Endothelial cell of umbilical vein (primary cell): ENCODE measurements at places on chromosomes 2 and 18.

- no peak for DNase-seq
Observed at GRCh38 chr2:239283961-239284795, 116.6 kb downstream of the HDAC4 start.

- peak; percentile 63 for DNase-seq
Observed at GRCh38 chr18:34342960-34343359, 118.2 kb upstream of the NOL4 start.

DNA sequence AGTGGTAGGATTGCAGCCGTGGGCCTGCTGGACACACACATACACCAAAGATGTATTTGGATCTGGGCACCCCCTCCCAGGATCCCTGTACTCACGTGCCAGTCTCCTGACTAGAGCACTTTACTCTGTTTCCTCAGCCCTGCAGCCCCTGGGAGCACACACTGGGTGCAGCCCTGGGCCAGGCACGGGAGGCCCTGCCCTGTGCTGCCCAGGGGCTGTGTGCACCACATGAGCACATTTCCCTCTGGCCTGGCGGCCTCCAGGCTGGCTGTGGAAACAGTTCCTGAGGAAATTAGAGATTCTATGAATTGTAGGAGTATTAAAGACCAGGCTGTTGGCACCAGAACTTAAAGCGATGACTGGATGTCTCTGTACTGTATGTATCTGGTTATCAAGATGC is 45.4 kb downstream of the BCL2L11 start:
- no peak for DNase-seq

DNA sequence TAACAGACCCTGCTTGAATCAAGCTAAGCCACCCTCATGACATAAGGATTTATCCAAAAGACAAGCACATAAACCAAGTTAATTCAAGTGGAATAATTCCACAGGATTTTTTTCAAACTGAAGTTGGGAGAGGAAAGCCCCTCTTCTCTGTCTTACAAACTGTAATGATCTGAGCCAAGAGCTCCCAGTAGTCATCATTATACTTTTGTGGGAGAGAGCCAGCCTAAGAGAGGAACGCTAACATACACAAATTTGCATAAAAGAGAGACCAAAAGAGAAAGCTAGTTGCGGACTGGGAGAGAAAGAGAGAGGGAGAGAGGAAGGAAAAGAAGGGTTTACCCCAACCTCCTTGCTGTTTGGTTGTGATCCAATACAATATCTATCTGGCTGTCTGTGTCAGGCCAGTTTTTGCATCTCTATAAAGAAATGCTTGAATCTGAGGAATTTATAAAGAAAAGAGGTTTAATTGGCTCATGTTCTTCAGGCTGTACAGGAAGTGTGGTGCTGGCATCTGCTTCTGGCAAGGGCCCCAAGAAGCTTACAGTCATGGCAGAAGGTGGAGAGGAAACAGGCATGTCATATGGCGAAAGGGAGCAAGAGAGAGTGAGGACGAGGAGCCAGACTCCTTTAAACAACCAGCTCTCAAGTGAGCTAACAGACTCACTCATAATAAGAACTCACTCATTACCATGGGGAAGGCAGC is 20.8 kb upstream of the PUM2 start:
- no peak for DNase-seq

GRCh38 chr2:159290289-159290907 is 3.9 kb upstream of the WDSUB1 start:
- DNase-seq, result peak; percentile 9

DNA sequence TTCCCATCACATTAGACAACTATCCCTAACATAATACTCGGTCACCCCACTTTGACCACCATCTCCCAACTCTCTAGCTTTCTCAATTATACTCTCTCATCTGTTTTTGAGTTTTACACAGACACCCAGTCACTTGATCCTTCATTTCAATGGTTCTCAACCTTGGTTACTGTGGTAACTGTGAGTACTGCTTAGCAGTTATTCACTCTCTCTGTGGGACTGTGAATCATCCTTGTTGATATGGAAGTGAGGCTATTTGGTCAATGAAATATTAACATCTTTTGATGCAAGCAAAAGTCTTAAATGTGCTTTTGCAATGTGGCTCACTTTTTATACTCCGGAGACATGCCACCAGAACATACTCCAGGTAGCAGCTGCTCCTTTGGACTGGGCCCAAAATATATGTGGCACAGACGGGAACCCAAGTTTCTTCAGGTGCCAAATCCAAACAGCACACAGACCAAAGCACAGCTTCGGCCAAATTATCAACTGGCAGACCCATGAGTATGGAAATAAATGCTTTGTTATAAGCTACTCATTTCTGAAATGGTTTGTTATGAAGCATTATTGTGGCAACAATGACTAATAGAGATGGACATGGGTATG is 75.0 kb upstream of the SLC25A52 start:
- no peak for DNase-seq

GRCh38 chr2:61928826-61929461 is 23.5 kb downstream of the COMMD1 start:
- DNase-seq, result no peak

DNA sequence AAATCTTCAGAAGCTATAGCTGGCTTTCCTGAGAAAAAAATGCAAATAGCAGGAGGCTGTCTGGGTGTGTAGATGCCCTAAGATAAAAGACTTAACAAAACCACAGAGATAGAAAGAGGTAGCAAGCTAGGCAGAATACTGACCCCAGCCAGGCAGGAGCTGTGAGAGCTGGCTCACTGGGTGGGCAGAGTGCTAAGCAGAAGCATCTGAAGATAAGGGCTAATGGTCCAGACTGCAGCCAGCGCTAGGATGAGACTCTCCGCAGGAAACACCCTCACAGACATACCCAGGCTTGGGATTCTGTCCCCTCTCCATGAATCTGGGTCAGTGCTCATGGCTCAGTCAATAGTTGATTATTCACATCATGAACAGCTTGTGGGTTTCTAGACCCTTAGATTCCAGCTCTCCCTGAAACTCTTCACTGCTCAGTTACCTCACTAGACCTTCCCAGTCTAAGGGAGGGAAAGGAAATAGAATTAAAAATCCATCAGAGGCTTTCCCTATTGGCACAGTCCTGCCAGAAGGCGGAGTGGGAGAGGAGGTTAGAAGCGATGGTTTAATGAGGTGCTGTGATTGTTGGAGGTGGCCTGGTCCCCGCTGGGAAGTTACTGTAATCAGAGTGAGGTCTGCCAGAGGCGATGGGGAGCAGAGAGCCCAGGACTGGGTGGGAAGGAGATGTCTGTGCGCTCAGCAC is 21.4 kb upstream of the CCBE1 start:
- DNase-seq, result no peak

DNA sequence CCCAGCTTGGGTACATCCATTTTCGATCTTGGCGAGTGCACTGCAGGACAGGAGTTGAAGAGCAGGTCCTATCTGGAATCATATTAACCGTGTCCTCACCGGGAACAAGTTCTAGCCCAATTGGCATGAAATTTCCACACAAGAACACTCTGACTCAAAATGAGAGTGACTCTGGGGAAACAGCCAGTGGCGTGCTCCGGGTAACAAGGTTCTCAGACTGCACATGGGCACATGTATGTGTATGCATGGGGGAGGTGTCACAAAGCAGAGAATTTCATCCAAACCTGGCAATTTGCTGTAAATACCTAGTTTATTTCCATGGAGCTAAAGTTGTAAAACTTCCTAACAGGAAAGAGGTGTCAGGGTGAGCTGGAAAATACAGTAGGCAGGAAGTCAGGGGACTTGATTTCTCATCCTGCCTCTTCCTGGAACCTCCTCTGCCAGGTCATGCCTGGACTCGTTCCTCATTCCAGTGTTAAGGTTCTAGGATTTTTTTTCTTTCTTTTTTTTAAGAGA is 1.7 kb downstream of the TUBB6 start:
- peak; percentile 68 for DNase-seq

- peak; percentile 42 for DNase-seq
Observed at GRCh38 chr18:32469691-32470459, 807 bp downstream of the GAREM1 start.

GRCh38 chr2:56287974-56288373 is 104.2 kb downstream of the CCDC85A start:
- peak; percentile 20 for DNase-seq

GRCh38 chr2:232666051-232666805 is 30.9 kb upstream of the GIGYF2 start:
- DNase-seq, result no peak

DNA sequence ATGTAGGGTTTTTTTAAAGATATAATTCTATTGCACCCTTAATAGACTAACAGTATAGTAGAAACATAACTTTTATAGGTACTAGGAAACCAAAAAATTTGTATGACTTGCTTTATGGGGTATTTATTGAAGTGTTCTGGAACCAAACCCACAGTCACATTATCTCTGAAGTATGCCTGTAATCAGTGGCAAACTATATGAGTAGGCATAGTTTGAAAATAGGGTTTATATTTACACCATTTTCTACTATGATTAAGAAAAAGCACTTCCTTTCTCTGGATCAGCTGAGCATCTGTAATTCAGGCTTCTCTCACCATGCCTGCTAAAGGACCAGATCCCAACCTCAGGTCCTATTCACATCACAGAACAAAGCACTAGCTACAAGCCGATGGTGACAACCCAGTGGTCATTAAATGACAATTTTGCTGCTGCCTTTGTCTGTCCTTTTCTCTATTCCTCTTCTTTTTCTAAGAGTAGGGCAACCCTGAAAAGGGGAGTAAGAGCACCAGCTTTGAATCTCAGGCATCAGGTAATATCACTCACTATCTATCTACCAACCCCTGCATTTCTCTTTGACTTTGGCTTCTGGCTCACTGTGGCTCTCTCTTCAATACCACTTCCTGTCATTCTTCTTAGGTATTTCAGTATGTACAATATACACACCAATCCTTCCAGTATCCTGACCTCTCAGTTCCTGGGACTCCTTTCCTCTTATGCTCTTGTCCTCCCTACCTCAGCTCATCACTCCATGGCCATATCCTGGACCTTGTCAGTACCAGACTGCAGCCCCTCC is 14.4 kb downstream of the NEMP2 start:
- no peak for DNase-seq

GRCh38 chr2:118925476-118925875 is 16.5 kb upstream of the MARCO start:
- no peak for DNase-seq

- DNase-seq, result no peak
Observed at GRCh38 chr2:133433455-133434451, 134.5 kb downstream of the NCKAP5 start.

DNA sequence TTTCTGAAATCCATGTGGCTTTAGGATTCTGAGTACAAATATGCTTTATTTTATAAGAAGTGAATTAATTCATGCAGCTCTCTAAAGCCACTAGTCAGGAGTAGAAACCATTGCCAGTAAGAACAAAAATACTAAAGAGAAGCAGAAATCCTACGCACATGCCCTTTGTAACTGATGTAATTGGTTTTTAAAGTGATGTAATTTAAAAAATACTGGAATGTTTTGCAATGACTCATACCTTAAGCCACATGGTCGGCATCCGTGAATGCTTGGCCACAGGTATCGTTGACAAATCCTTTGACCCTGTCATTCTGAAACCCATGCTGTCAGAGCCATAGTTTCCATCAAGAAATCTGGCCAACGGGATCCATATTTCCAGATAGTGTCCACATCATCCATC is 213.3 kb downstream of the ACKR3 start:
- peak; percentile 46 for DNase-seq

GRCh38 chr18:22504251-22505030 is 86.7 kb upstream of the CTAGE1 start:
- no peak for DNase-seq

GRCh38 chr2:190352668-190353536 is 9.5 kb downstream of the INPP1 start:
- DNase-seq, result no peak

GRCh38 chr18:48409591-48410094 is 460 bp upstream of the ZBTB7C start:
- DNase-seq, result peak; percentile 12

- DNase-seq, result no peak
Observed at GRCh38 chr2:217766356-217766755, 236.4 kb downstream of the TNS1 start.

- no peak for DNase-seq
Observed at GRCh38 chr2:134336921-134337320, 83.0 kb downstream of the MGAT5 start.

GRCh38 chr2:182359027-182359989 is 67.5 kb downstream of the PDE1A start:
- peak; percentile 26 for DNase-seq

DNA sequence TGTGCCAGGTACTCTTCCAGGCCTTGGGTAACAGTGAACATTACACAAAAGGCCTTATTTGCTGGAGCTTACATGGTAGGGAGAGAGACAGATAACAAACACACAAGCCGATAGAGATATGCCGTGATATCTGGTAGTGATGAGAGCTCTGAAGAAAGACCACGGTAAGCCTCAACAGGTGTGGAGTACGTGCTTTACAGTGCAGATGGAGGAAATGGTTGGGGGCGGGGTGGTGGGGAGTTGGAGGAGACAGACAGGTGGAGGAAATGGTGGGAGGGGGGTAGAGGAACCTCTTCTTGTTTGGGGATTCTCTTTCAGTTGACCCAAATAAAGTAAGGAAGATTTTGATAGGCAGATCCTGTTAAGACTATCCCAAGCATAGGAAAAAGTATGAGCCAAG is 141.1 kb upstream of the ALPP start:
- no peak for DNase-seq

GRCh38 chr2:159515441-159515840 is 100.9 kb downstream of the BAZ2B start:
- DNase-seq, result peak; percentile 8

DNA sequence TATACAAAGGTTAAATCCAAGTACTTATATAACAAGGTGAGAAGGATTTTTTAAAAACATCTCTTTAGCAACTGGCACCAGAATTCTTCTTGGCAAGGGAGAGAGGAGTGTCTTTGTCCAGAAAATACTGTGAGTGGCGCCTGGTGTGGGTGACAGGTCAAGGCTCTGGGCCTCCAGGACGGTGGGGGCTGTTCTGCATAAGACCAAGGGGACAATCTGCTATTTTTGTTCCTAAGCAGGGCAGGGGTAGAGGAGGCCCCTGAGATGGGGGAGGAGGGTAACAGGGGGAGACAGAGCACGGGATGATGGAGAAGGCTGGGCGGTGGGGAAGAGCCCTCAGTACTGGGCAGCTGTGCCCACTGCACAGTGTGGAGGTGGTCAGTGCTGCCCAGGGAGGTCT is 51.6 kb upstream of the TAF1B start:
- DNase-seq, result no peak

GRCh38 chr2:217108575-217109027 is 248.7 kb upstream of the TNP1 start:
- no peak for DNase-seq

- no peak for DNase-seq
Observed at GRCh38 chr18:58491113-58491696, 137.7 kb downstream of the ALPK2 start.

DNA sequence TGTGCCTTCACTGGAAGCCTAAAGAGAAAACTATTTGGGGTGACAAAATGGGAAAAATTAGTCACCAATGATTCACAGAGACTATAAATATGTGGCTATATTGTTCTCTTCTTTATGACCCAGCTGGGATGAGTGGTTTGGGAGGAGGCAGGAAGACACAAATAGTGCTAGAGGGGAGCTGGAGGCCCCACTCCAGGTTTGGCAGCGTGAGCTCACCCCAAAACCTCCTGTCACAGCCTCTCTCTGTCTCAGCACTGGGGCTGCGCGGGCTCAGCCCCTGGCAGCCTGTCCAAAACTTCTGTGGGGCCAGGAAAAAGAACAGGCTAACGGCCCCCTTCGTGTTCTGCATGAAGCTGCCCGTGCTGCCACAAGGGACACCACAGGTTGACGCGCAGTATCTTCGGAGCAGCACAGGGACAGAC is 73.2 kb upstream of the LCLAT1 start:
- DNase-seq, result no peak
